ENCODE measurements at places on chromosomes 12 and 14. TPM values are rescaled to one million over a fixed set of nuclear protein-coding genes. Genes with fewer than 3 reads are reported as not detected.

Gene GPX2
- total RNA-seq, result not detected

Gene ZC3H10
- 11.9 TPM for total RNA-seq

Gene MDP1
- 30.7 TPM for total RNA-seq

Gene PYGL
- total RNA-seq, result not detected

Gene MNAT1
- 166 TPM for total RNA-seq

Gene ANKRD52
- 14.3 TPM for total RNA-seq

Gene PDE3A
- not detected for total RNA-seq

Gene LYZ
- total RNA-seq, result not detected

Gene CLEC6A
- total RNA-seq, result not detected

Gene FGF6
- total RNA-seq, result not detected

Gene IFI27
- total RNA-seq, result 0.48 TPM

Gene TUNAR
- total RNA-seq, result not detected

Gene TTC6
- not detected for total RNA-seq

- DNase-seq, result no peak
Measured at GRCh38 chr12:66275040-66275439, 27.3 kb upstream of the HELB start.

DNA sequence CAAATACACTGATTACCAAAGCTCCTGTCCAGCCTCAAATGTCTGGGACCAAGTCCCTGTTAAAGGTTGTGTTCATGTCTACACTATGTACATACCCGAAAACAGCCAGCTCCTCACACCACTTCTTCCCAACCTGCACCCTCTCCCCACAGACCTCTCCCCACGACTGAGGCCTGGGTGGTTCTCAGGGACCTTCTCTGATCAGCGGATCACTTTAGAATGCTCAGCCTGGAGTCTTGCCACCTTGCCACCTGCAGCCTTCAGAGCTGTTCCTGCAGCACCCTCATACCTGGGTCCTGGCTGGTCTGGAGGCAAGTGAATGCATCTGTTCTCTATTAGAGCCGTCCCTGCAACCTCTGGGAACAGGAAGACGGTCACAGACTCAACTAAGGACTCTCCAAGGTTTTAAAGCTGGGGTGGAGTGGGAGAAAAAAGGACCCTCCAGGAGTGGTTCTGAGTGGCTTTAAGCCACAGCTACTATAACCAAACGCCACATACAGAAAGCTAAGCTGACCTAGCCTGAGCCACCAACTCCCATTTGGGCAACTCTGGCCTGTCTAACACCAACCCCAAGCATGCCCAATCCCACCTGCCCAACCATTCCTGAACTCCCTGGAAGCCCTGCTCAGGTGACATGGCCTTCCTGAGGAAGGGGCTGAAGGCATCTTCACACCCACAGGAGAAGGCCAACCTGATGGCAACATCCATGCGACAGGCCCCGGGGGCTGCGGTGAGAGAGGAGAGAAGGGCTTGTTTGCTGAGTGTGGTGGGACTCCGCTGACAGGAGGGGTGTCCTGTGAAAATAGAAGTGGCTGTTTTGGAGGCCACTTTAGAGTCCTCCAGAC is 8.6 kb downstream of the KRT2 start:
- no peak for DNase-seq

DNA sequence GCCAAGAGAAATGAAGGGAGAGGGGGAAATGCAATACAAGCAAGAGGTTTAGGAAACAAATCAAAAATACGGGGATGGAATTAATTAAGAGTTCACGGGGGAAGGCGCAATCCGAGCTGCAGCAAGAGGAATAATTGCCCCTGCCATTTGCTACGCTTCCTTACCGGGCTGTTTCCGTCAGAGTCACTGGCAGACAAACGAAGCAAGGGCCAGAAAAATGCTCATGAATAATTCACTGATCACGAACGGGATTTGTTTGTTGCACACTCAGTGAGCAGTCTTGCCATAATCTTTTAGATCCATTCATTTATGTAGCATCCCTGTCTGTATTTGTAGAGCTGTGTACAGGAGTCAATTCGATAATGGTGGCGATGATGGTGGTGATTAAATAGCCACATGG is 39.0 kb downstream of the PLXNC1 start:
- DNase-seq, result no peak

DNA sequence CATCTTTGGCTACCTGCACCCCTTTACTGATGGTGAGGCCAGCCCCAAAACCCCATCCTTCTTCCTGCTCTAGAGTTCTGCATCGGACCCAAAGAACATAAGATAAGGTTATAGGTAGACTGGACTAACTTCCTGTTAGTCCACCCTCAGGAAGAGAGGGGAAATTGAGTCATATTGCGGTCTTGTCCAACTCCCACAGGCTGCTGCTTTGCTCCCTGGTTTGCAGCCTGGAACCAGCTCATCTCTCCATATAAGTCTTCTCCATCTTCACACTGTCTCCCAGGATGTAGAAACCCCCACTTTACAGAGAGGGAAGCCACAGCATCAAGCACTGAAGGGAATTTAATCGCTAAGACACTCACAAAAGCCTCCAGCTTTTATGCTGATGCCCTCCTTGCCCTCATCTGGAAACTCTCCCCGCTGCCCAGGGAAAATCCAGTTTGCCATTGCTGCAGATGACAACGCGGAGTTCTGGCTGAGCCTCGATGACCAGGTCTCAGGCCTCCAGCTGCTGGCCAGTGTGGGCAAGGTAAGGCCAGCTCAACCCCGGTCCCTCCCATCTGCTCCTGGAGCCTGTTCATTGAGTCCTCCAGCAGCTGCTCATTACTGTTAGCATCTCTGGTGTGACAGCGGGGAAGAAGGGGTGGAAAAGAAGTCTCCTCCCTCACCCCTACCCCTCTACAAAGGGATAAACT is 85.3 kb downstream of the B4GALNT3 start:
- DNase-seq, result no peak

DNA sequence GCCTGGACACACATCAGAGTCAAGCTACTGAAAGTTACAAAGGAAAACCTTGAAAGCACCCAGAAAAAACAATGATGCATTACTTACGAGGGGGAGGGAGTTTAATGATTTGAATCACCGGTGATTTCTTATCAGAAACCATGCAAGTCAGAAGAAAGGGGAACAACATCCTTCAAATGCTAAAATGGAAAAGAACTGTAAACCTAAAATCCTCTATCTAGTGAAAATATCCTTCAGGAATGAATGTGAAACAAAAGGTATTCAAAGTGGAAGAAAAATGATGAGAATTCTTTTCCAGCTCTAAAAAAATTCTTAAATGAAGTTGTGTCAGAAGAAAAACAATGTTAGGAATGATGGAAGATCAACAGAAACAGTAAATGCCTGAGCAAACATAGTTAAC is 16.8 kb downstream of the SCAF11 start:
- DNase-seq, result no peak

DNA sequence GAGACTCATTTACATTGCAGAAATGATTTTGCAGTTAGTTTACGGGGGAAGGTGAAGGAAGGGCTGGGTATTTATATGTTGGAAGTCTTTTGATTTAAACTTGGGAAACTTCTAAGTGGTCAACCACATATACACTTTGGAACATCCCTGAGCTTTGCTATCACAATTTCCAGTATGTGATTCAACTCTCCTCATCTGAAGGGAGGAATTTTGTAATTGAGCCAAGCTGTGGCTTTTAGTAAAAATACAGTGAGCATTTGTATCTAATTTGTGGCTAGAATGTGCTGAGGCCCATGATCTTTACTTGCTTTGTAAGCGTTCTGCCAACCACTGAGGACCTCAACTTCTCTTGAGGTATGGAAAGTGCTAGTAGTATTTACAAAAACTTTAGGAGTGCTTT is 235.0 kb upstream of the PDZRN4 start:
- DNase-seq, result no peak

DNA sequence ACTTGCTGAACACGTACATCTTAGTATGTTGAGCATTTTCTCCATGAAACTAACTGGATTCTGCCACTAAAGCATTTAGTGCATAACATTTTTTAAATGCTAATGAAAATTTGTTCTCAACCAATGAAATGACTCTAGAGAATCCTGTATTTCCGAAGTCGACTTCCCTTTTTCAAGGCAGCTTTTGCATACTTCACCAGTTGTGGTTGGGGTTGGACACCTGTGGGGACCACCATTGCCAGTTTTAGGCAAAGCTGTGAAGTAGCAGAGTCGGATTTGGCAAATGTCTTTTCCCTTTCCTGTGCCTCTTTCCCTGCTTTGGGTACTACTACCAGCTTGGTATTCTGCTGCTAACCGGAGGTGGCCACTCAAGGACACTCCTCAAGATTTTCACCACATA is 349.2 kb downstream of the BCAT1 start:
- peak; percentile 86 for DNase-seq

DNA sequence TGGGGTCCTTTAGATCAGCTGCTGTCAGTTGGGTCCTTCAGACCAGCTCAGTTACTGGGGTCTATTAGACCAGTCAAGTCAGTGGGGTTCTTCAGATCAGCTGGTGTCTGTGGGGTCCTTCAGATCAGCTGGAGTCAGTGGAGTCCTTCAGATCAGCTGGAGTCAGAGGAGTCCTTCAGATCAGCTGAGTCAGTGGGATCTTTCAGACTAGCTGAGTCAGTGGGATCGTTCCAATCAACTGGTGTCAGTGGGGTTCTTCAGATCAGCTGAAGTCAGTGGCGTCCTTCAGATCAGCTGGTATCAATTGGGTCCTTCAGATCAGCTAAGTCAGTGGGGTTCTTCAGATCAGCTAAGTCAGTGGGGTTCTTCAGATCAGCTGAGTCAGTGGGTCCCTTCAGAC is 14.7 kb upstream of the LPCAT3 start:
- no peak for DNase-seq

DNA sequence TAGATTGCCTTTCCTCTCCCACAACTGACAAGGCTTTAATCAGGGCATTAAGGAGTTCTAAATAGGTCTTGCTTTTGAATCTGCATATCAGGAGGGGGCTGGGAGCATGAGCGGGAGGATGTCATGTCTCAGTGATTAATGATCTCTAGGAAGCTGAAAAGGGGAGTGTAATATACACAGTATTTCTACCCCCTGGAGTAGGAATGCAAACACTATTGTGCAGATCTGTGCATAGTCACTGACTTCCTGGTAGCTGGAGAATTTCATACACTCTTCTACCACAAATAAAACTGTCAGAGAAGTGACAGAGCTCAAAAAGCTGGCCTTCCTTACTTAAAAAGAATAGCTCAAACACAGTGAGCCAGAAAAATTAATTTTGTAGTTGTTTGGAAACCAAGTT is 65.8 kb downstream of the RIC8B start:
- no peak for DNase-seq

DNA sequence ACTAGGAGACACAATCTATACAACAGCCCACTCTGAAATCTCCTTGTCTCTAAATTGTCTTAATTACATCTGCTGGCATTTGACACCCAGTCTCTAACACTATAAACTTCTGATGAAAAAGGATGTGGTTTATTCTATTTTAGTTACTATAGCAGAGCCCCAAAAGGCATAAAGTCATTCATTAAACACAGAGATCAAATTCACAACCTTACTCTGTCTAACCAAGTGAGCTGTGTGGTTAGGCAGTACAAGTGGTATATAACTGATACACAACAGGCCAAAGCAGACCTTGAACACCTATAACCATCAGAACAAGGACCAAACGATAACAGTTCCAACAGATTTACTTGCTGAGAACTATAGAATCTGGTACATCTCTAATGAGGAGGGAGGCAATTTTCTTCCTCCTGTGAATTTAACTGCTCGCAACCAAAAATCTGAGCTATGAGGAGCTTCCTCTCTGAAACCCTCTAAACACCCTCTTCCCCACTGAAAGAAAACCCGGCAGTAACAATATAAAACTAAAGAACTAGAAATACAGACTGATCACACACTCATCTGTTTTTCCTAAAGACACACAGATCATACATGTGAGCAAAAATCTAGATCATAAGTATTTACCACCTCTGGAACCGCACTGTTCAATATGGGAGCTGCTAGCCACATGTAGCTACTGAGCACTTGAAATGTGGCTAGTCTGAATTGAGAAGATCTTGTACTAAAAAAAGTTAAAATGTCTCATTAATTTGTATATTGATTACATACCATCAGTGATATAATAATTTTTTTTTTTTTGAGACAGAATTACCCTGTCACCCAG is 17.7 kb downstream of the SPPL3 start:
- DNase-seq, result peak; percentile 67

DNA sequence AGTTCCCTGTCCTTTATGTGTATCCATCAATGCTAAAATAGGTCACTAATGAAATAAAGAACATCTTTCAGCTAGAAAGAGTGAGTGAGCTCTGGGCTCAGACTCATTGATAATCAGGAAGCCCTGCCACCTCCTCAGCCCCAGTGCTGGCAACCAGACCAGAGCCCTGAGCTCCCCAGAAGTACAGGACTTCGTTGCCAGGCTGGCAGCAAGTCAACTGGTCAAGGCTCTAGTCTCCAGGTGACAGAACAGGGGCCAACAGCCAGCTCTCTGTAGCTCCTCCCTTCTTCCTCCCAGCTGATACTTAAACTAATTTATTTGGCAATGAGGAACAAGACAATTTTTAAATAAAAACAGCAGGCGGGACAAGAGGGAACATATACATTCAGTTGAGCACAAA is 145.3 kb downstream of the EGLN3 start:
- no peak for DNase-seq

Measured in Karpas-422 (cell line).